ENCODE measurements at places on chromosomes 11 and 22. TPM values are rescaled to one million over a fixed set of nuclear protein-coding genes. Genes with fewer than 3 reads are reported as not detected.

UPK2 gene
- 0.53 TPM for total RNA-seq

TMEM151A gene
- total RNA-seq: 0.10 TPM

FGF19 gene
- 0.35 TPM for total RNA-seq

DDX17 gene
- 431 TPM for total RNA-seq

ADAMTS15 gene
- 0.05 TPM for total RNA-seq

PHOX2A gene
- total RNA-seq: not detected

FOLH1 gene
- not detected for total RNA-seq

FGF4 gene
- not detected for total RNA-seq

All from activated T-cell treated with anti-CD3 and anti-CD28 coated beads, Interleukin-2, amount 50 U/mL, for 72 hours (primary cell).